ENCODE measurements at places on chromosomes 4 and X. TPM values are rescaled to one million over a fixed set of nuclear protein-coding genes. Genes with fewer than 3 reads are reported as not detected.
A peak's percentile ranks its signal among the peaks of the same experiment; 100 is the strongest.

Gene TCEAL2
- total RNA-seq = 10.5 TPM

Gene SUPT20HL1
- total RNA-seq = 1.1 TPM

Gene MAGEA1
- total RNA-seq = not detected

Gene NLGN3
- total RNA-seq = 0.99 TPM

GRCh38 chr4:40686081-40686913, 56.6 kb upstream of the RBM47 start:
- no peak overlapping the region for H3K4me3 ChIP-seq
- H3K36me3 ChIP-seq = no peaks in the 10 kb centered on the region
- no peaks in the 10 kb centered on the region for H3K27me3 ChIP-seq
- DNase-seq = no peak
- H3K4me1 ChIP-seq = no peaks in the 10 kb centered on the region

- H3K27ac ChIP-seq = no peak overlapping the region
- H3K4me3 ChIP-seq = no peak overlapping the region
- H3K27me3 ChIP-seq = no peaks in the 10 kb centered on the region
- H3K4me1 ChIP-seq = no peaks in the 10 kb centered on the region
- H3K36me3 ChIP-seq = no peaks in the 10 kb centered on the region
- no peak for DNase-seq
Observed at GRCh38 chr4:169846396-169846795, 88.7 kb upstream of the HPF1 start.

DNA sequence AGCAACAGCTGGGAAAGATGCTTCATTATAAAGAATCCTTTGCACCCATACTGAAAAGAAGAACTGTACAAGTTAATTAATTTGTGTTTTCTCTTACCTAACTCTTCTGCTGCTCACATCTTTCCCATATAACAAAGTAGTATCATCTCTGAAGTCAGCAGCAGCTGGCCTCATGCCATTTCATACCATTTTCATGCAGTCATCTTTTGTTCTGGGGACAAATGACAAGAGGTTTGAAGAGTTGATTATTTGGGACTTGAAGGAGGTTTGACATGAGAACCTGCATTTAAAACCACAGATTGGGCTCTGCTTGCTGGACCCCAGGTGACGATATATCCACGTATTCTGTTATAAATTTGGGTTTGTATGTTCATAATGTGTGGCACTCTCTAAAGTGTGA, 430.3 kb downstream of the SPRY1 start:
- H3K4me1 ChIP-seq = peaks cover 14% of the 10 kb centered on the region
- H3K36me3 ChIP-seq = no peaks in the 10 kb centered on the region
- H3K4me3 ChIP-seq = no peak overlapping the region
- no peak overlapping the region for H3K27ac ChIP-seq
- no peaks in the 10 kb centered on the region for H3K27me3 ChIP-seq

DNA sequence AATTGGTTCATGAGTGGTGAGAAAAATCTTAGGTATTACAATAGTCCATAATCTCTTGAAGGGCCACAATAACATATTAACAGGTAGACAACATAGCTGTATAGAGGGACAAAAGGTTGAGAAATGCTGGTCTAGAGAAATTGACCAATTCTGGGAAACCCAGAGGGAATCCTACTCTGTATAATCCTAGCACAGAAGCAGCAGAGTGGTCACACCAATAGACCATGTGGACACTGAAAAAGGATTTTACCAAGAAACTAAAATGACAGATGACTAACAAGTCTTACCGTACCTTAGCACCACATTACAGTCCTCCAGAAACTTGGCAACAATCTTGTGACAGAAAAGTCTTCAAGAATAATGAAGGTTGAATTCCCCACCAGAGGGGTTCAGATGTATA, 169.1 kb upstream of the PCDH18 start:
- no peak overlapping the region for H3K27ac ChIP-seq
- no peak overlapping the region for H3K4me3 ChIP-seq
- H3K27me3 ChIP-seq = no peaks in the 10 kb centered on the region
- H3K4me1 ChIP-seq = peaks cover 62% of the 10 kb centered on the region
- H3K36me3 ChIP-seq = no peaks in the 10 kb centered on the region
- no peak for DNase-seq

DNA sequence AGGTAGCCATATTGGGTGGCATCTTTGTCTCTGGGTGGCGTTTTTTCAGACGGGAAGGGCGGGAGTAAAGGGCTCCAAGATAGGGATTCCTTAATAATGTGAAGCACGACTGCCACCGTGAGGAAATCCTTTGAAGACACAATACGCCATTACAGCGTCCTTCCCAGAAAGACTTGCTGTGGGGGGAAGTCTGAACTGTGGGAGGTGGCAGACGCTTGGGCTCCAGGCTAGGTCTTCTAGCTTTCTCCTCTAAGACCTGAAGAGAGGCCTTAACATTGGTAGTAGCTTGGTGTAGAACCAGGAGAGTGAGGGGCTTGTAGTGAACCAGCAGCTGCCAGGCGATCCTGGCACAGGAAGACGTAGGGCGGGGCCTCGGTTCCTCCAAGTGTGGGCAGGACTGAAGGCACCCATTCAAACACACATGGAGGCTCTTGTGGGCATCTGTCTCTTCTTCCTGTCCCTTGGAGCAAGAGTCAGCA, 197.3 kb downstream of the OR13H1 start:
- peak overlapping the region; percentile 78 for H3K27ac ChIP-seq
- no peaks in the 10 kb centered on the region for H3K4me1 ChIP-seq
- H3K27me3 ChIP-seq = no peaks in the 10 kb centered on the region
- peak; percentile 94 for DNase-seq
- H3K4me3 ChIP-seq = no peak overlapping the region

GRCh38 chr4:125091101-125091500, 223.7 kb upstream of the FAT4 start:
- H3K27me3 ChIP-seq = no peaks in the 10 kb centered on the region
- H3K4me1 ChIP-seq = no peaks in the 10 kb centered on the region
- no peaks in the 10 kb centered on the region for H3K36me3 ChIP-seq
- H3K4me3 ChIP-seq = no peak overlapping the region
- no peak for DNase-seq

DNA sequence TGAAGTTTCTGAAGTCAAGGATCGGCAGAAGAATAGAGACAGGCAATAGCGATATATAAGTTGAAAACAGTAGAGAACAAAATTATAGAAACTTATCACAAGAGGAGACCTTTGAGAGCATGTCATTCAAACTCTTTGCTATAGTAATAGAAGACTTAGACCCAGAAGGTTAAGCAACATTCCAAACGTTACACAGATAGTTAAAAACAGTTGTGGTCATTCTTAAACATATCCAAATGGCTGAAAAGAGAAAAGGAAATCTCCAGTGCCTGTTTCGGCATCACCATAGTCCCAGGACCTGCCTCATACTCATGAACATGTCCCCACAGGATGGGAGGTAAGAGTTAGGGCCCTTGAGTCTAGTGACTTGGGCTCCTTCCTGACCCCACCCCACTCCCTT, 258.1 kb upstream of the NOCT start:
- no peaks in the 10 kb centered on the region for H3K27me3 ChIP-seq
- no peak for DNase-seq
- no peaks in the 10 kb centered on the region for H3K36me3 ChIP-seq
- no peak overlapping the region for H3K27ac ChIP-seq

GRCh38 chr4:89992744-89993143, 98.1 kb downstream of the MMRN1 start:
- H3K27ac ChIP-seq = no peak overlapping the region
- no peaks in the 10 kb centered on the region for H3K4me1 ChIP-seq
- H3K27me3 ChIP-seq = no peaks in the 10 kb centered on the region
- no peaks in the 10 kb centered on the region for H3K36me3 ChIP-seq

GRCh38 chrX:23317799-23318724, 16.6 kb upstream of the PTCHD1 start:
- DNase-seq = no peak
- H3K4me3 ChIP-seq = no peak overlapping the region
- H3K36me3 ChIP-seq = no peaks in the 10 kb centered on the region
- H3K4me1 ChIP-seq = no peaks in the 10 kb centered on the region
- H3K27ac ChIP-seq = peak overlapping the region; percentile 12
- no peaks in the 10 kb centered on the region for H3K27me3 ChIP-seq

GRCh38 chrX:132025041-132025440, 1.9 kb downstream of the STK26 start:
- H3K27me3 ChIP-seq = no peaks in the 10 kb centered on the region
- DNase-seq = no peak
- H3K4me1 ChIP-seq = peaks cover 4% of the 10 kb centered on the region
- H3K36me3 ChIP-seq = no peaks in the 10 kb centered on the region
- no peak overlapping the region for H3K4me3 ChIP-seq
- H3K27ac ChIP-seq = no peak overlapping the region

DNA sequence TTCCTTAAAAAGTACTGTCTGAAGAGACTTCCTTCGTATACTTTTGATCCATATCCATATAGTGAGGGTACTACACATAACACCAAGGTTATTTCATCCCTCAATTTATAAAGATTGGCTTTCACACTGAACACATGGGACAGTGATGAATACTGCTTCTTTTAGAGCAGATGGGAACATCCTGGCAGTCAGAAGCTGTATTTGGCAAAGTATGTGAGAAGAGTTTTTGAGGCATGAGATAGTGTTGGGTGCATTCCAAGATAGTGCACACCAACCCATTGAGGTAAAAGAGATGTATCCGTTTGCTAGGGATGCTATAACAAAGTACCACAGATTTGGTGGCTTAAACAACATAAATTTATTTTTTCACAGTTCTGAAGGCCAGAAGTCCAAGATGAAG, 141.1 kb downstream of the MOSPD2 start:
- DNase-seq = no peak
- H3K4me3 ChIP-seq = no peak overlapping the region
- H3K4me1 ChIP-seq = no peaks in the 10 kb centered on the region
- H3K27ac ChIP-seq = no peak overlapping the region
- no peaks in the 10 kb centered on the region for H3K27me3 ChIP-seq
- no peaks in the 10 kb centered on the region for H3K36me3 ChIP-seq
